WERI-Rb-1 (cell line): ENCODE measurements at places on chromosomes 4 and X.

DNA sequence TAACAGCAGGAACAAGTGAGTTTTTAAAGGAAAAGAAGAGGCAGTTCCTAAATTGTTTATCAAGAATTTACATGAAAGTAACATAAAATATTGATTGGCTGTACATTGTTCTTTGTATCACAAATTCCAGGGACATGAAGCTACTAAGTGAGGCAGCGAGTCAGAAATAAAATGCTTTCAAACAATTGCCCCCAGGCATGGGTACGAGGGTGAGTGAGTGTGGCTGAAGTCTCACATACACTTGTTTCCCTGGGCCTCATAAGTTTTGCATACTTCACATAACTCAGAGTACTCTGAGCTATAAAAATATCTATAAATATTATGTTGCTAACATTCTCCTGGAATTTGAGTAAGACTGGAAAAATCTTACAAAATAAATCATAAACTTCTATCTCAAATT, 511.6 kb upstream of the PRKX start:
- no peak for DNase-seq

GRCh38 chr4:104967034-104967401, 179.7 kb upstream of the TET2 start:
- DNase-seq = no peak

DNA sequence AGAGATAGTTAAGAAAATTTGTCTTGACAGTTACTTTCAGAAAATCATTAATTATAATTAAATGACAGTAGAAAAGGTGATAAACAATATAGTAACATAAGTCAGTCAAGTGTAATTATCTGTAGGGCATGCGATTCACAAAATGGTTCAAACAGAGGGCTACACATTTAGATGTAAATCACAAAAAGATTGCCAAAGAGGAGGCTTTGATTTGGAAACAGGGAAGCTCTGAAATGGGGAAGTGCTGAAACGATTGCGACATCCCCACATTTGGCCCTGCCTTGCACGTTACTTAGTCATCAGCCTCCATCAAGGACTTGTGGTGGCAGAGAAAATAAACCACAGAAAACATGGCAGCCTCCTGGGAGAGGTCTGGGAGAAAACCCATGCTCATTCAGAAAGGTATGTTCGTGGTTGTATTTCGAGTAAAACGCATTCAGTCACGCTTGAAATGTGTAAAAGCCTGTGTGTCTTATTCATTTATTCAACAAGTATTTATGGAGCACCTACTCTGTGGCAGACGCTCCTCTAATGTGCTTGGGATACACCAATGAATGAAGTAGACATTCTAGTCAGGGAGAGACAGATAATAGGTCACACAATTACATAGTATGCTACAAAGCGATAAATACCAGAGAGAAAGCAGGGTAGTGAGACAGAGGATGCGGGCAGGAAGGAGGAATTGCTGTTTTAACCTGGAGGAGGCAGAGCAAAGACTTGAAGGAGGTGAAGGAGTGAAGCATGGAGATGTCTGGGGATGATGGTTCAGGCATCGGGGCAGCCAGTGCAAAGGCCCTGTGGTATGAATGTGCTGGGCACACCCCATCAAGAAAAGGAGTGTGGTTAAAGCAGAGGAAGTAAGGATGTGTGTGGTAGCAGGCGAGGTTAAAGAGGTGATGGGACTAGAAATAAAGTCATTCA, 7.8 kb downstream of the RBM47 start:
- DNase-seq = no peak

DNA sequence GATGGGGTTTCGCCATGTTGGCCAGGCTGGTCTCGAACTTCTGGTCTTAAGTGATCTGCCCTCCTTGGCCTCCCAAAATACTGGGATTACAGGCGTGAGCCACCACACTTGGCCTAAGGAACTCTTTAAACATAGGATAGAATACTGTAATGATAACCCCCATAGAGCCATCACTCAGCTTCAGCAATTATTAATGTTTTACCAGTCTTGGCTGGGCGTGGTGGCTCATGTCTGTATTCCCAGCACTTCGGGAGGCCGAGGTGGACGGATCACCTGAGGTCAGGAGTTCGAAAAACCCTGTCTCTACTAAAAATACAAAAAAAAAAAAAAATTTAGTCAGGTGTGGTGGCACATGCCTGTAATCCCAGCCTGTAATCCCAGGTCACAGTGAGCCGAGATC, 15.1 kb downstream of the EIF2S3 start:
- no peak for DNase-seq
